ENCODE measurements at places on chromosomes 16 and 17.

- no peak for DNase-seq
Observed at GRCh38 chr16:20910781-20911321, 10.3 kb downstream of the LYRM1 start.

- no peak for DNase-seq
Observed at GRCh38 chr17:38341035-38341721, 2.6 kb downstream of the GPR179 start.

DNA sequence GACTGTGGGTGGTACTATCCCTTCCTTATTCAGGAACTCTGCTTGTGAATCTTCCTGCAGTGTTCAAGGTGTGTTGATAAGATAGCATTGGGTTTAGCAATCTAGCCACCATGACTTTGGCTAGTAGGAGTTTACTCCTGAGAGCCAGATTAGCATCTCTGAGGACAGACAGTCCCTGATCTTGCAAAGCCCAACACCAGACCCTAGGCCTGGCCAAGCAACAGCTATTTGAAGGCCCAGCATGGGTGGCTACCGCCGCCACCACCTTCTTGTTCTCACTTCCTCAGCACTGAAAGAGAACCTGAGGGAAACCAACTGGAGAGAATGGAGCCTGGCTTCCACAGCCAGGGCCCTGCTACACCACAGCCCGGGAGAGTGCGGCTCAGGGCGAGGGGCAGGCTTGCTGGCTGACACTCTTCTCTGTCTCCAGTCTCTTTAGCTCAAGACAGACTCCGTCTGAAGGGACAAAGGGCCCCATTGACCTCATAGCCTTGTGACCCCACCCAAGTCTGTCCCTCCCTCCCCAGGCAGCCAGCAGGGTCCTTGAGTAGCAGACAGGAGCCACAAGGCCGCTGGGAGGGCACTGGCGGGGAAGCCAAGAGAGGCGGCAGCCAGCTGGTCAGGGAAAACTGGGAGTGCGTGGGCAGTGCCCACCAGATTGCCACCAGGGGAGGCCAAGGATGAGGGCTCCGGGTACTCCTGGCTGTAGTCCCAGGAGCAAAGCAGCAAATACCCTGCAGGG, 10.9 kb upstream of the ARHGAP23 start:
- DNase-seq = no peak

- peak; percentile 70 for DNase-seq
Observed at GRCh38 chr16:88505405-88506082, 52.5 kb downstream of the ZFPM1 start.

DNA sequence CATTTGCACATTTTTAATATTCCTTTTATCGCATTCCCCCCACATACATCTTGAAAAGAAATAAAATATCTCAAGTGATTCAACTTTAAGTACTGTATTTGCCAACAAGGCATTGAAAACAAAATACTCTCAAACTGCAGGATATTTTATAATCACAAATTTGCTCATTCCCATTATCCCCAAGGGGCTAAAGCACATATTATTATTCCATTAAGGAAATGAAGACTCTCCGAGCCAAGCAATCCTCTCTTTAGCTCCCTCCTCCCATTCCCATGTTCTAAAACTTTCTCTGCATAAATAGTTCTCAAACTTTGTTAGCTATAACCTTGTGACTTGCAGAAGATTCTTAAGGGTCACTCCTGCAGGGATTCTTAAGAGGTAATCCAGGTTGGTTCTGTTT, 436.8 kb downstream of the KCNJ2 start:
- DNase-seq = no peak

DNA sequence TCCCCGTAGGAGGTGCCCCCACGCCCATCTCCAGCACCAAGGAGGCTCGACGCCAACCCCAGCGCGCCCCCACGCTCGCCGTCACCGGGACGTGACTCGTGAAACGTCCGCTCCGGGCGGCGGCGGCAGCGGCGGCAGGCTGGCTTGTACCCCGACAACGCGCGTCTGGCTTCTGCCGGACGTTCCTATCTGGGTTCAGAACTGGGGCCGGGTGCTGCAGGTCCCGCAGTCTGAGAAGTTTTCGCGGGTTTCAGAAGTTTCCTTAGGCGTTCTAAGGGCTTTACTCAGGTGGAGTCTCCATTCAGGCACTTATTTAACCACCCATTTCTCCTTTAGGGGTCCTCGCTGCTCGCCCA, 672 bp upstream of the ALKBH5 start:
- peak; percentile 84 for DNase-seq

DNA sequence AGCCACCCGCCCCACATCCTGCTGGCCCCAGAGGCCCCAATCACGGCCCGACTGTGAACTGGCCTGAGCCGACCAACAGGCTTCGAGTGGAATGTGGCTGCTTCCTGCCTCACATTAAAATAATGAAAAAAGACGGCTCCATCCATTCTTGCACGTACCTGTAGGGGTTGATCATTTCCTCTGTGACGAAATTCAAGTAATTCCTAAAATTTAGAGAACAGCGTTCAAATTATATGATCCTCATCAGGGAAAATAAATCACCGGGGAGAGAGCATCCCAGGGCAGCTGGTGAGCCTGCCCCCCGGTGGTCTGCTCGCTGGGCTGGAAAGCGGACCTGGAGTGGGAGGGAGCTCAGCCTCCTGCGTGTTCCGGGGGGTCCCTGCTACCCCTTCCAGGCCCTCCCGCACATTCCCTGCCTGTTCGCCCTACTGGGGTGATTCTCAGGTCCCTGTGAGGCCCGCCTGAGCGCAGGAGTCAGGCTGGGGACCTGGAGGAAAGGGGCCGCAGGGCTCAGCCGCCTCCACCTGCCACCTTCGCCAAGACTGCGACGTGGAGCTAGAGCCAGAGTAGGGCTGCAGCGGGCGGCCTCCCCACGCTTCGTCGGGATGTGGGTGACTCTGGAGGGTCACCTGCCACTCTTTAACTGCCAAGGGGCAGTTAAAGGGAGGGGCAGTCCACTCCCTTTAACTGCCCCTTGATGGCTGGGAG, 28.9 kb downstream of the SLC7A5 start:
- no peak for DNase-seq

DNA sequence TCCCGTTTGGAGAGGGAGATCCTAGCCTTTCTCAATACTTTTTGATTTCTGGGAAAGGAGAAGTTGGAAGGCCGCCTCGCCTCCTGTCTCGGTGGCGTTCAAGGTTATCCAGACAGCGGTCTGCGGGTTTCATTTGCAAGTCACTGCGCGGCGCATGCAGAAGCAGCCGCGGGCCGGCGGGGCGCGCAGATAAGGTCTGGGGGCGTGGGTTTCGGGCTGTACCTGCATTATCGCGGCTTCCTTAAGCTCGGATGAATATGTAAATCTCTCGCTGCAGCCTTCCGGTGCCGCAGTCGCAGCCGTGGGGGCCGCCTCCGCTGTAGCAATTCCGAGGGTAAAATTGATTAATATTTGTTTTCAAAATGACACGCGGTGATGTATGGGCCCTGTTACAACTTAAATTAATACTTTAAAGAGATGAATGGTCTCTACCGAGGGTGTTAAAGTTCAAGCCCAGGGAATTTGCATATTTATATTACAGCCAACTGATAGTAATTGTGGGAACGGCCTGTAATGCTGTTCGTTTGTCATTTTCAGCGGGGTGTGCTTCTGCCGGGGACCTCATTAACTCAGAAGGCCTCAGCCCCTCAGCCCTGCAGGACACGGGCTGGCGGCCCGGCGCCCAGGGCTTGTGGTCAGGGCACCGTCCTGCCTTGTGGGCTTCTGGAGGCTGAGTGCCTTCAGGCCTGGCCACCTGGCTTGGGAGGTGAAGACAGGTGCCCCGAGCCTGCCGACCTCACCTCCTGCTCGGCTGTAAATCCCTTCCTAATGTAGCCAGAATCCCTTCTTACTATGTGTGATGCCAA, 99.4 kb downstream of the CYLD start:
- peak; percentile 58 for DNase-seq

GRCh38 chr16:83723244-83723643, 84.5 kb upstream of the HSBP1 start:
- no peak for DNase-seq

GRCh38 chr16:27776556-27777225, 226.7 kb downstream of the KATNIP start:
- no peak for DNase-seq

DNA sequence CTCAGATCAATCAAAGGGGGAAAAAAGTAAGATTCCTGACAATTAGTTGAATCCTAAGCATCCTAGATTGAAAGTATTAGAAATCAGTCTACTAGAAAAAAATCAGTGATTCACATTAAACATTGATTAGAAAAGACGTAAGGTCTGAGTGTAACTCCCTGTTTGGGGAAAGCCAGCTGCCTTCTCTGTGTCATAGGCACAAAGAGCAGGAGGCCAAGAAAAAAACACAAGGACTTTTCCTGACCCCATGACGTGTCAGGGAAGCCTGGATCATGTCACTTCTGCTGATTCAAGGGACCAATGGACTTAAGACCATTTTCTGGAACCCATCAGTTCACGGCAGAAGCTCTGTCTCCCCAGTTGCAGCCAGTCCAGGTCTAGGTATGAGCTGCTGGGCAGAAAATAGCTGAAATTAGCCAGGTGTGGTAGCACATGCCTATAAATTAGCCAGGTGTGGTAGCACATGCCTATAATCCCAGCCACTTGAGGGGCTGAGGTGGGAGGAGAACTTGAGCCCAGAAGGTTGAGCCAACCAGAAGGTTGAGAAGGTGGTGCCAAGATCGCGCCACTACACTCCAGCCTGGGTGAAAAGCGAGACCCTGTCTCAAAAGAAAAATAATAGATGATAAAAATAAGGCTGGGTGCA, 35.9 kb downstream of the RANBP10 start:
- no peak for DNase-seq

DNA sequence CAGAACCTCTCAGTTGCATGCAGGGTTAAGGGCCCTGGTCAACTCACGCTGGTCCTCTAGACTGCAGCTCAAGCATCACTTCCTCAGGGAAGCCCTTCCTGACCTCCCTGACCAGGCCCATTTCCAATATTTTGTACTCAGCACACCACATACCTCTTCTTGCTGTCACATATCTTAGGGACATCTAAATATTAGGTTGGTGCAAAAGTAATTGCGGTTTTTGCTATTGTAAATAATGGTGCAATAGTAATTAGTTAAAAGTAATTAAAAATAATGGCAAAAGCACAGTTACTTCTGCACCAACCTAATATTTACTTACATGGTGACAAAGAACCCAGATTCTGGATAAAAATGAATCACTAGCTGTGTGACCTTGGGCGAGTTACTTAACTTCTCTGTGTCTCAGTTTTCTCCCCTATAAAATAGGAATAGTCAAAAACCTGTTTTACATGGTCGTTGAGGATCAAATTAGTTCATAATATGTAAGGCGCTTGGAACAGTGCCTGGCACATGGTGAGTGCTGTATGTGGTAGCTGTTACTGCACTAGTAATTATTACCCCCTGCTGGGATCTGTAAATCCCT, 177.4 kb downstream of the PRKCB start:
- no peak for DNase-seq

GRCh38 chr16:79310710-79311109, 289.8 kb downstream of the MAF start:
- no peak for DNase-seq

GRCh38 chr17:82114447-82114846, 16.4 kb upstream of the FASN start:
- DNase-seq = no peak

DNA sequence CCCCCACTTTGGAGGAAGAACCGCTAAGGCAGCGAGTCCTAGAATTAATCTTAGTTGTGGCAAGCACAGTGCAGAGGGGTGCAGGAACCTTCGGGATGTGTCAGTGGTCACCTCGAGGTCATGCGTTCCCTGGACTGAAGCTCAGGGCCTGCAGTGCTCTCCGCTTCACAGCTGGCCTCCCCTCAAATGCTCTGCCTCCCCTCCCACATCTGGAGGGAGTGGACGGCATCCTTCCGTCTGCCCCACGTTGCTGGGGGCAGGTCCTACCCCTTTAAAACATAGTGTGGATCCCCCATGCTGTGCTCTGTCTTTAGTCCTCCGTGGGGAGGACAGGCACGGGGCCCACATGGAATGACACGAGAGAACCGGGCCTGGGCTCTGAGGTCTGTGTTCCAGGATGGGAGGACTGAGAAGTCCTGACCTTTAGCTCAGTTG, 99.5 kb upstream of the CDC42EP4 start:
- no peak for DNase-seq

GRCh38 chr17:19720210-19720475, 3.8 kb upstream of the SLC47A2 start:
- no peak for DNase-seq

DNA sequence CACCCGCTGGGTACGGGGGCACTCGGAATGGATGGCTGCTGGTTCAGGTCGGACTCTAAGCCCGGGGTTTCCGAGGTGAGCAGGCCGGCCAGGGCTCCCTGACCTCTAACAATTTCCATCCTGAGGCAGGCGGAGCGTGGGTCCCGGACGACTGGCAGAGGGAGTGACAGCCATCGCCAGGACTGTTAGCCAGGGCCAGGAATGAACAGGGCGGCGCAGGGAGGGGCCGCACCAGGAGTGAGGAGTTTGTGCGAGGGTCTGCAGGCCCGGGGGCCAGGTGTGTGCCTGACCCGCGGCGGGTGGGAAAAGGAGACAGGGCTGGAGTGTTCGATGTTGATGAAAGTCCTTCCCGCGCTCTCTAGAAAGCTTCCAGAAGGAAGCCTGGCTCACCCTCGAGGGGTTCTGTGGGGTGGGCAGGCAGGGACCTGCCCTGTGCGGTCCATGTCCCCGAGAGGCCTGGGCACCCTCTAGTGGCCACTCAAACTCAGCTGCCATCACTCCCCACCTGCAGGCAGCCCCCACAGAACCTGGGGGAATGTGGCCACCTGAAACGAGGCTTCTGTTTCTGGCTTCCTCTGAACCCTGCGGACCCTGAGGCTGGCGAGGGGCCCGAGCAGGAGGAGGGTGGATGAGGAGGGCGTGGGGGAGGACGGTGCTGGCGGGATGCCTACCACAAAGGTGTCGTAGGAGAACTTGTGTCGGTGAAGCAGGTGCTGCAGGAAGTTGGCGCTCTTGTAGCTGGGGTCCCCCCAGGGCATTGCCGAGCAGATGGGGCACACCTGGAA, 8.2 kb downstream of the RNF166 start:
- DNase-seq = no peak

- DNase-seq = no peak
Observed at GRCh38 chr16:51801635-51802034, 650.6 kb upstream of the SALL1 start.

- DNase-seq = no peak
Observed at GRCh38 chr16:30710971-30711370, 12.0 kb downstream of the SRCAP start.

DNA sequence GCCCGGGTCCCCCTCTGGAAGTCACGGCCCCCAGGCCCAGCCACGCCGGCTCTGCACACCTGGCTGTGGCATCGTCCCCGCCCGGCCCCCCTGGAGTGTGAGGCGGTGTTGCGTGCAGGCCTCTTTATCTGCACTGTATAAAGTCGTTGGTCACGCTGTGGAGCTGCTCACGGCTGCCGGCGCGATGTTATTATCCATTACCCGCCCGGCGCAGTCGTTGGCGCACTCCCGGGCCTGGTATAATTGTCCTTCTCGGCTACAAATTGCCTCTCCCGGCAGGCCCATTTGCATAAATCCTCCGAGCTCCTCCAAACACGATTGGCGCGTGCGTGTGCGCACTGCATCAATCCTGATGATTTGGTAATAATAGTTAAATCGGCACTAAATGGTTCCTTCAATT, 57.8 kb downstream of the BAHCC1 start:
- no peak for DNase-seq

- no peak for DNase-seq
Observed at GRCh38 chr16:21617607-21618006, 18.2 kb downstream of the METTL9 start.

All from GM13977 (cell line).